Activated CD8-positive, alpha-beta memory T cell treated with anti-CD3 and anti-CD28 coated beads for 1 hour (primary cell): ENCODE measurements at places on chromosomes 3 and 15.

DNA sequence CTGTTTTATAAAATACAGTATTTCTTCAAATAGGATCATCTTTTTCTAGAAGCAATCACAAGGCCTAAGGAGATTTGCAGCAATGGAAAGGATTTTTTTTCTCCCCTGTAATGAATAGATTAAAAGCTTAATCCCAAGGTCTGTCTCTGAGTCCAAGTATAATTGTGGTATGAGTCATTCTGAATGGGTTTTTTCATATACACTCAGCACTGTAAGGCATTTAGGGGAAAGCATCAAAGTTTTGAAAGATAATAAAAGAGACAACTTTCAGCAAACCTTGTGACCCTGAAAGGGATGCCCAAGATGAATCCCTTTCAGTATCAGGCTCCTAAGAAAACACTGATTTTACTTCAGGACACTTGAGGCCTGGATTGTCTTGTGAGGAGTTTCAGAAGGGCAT lies 23.3 kb upstream of the LARS2 start:
- no peak for DNase-seq

- DNase-seq: no peak
These were observed 252.7 kb downstream of the SLC9A9 start for GRCh38 chr3:143595456-143596077.

- no peak for DNase-seq
These were observed 90.6 kb upstream of the GADL1 start for GRCh38 chr3:30984855-30985749.

GRCh38 chr3:18787441-18787840 lies 360.9 kb upstream of the KCNH8 start:
- no peak for DNase-seq

DNA sequence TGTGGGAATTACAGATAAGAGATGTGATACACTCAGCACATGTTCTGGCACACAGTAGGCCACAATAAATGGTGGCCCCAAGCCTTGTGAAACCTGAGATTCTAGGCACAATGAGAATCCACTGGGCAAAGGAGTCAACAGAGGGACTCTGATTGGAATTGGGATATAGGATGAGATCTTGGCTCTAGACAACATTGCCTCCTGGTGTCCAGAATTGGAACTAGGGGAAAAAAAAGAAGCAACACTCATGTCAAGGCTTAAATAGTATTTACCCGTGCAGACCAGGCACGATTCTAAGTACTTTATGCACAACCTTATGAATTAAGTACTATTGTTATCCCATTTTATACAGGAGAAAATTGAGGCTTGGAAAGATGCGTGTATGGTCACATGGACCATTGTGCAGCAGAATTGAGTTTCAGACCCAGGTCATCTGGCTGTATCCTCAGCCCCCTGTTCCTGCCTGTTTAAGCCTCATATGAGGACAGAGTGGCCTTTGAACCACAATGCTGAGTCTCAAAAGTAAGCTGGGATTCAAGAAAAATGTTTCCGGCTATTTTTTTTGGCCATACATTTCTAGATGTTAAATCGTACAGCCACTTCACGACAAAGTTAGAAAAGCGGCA lies 124.8 kb downstream of the SV2B start:
- DNase-seq: no peak

DNA sequence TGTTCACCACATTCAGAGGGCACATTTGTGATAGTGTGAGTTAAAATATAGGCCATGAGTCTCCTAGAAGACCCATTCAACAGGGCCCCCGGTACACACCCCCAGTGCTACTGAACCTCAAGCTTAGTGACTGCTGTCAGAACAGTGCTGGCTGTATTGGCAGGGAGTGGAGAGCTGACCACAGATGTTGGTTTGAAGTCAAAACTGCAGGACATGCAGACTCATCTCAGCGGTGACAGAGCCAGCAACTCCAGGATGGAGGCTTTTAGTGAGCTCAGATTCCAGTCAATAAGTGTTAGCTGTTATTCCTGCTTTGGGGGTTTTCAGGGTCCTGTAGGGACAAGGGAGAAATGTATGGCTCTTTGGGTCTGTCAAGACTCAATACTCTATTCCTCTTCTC lies 29.1 kb downstream of the PRR20G start:
- no peak for DNase-seq

- no peak for DNase-seq
These were observed 25.0 kb downstream of the ACP3 start for GRCh38 chr3:132342183-132342582.

DNA sequence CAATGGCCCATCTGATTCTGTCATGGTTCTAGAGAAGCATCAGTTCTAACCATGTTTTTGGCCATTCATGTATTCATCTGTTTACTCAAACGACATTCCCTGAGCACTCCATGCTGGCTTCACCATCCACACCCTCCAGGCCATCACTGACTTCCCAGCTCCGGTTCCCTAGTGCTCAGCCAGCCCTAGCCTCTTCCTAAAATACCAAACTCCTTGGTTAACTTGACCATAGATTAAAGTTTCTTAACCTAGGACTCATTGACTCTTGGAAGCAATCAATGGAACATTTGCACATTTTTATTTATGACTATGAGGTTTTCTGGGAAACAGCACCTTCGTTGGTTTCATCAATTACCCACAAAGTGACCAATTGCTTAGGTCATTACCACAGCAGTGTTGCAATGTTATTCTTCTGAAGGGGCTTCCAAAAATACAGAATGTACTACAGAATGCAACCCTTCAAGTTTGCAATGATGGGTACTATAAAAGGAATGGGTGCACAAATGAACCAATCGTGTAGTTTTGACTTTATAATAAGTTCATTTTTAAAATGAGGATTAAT lies 27.2 kb upstream of the SLC25A36 start:
- no peak for DNase-seq

- peak; percentile 57 for DNase-seq
These were observed 43.8 kb upstream of the RPL35A start for GRCh38 chr3:197906023-197906849.

DNA sequence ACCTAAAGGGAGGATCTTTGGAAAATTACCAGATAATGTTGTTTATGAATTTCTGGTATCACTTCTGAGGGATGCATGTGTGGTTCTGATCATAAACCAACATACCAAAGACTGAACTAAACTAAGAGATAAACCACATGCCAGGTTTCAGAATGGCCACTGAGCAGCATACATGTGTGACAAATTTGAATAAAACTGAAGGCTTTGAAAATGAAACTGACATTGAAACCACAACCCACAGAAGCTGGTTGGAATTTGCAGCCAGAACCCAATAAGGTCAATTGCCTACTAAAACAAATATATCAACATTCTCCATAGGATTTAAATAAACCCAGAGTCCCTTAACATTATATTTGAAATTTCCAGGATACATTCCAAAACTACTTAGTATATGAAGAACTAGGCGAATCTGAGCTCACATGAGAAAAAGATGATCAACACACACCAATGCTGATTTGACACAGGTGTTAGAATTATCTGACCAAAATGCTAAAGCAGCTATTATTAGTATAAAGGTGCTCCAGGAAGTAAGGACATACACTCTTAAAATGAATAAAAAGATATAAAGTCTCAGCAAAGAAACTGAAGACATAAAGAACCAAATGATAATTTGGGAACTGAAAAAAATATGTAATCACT lies 125.0 kb downstream of the ZNF280D start:
- no peak for DNase-seq

GRCh38 chr3:30526031-30526430 lies 80.4 kb upstream of the TGFBR2 start:
- no peak for DNase-seq

GRCh38 chr3:16665282-16665741 lies 60.1 kb upstream of the DAZL start:
- DNase-seq: no peak

GRCh38 chr3:134579141-134579665 lies 71.6 kb downstream of the KY start:
- DNase-seq: no peak

- no peak for DNase-seq
These were observed 379.7 kb upstream of the TGFBR2 start for GRCh38 chr3:30226601-30227151.

GRCh38 chr3:152638707-152639450 lies 196.1 kb upstream of the P2RY1 start:
- DNase-seq: no peak

DNA sequence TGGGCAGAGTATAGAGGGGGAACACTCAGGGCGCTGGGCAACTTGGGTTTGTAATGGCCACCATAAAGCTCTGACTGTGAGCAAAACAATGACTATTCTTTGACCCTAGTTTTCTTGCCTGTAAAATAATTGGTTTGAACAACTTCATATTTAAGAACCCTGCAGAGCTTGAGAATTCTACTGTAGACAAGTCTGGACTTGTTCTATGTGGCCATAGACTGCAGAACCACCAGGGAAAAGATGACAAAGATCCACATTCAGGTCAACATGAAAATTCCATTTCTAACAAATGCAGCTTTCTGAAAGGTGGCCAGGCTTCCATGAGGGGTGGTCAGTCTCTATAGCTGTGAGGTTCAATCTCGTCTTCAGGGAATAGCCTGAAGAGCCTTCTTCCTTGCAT lies 239.4 kb upstream of the LRRN1 start:
- DNase-seq: no peak

- no peak for DNase-seq
These were observed 542.2 kb downstream of the FOXP1 start for GRCh38 chr3:71041371-71041770.
